ENCODE measurements at places on chromosomes 1 and 21.

GRCh38 chr21:35266546-35266945 lies 217.4 kb upstream of the RUNX1 start:
- no peak for DNase-seq

DNA sequence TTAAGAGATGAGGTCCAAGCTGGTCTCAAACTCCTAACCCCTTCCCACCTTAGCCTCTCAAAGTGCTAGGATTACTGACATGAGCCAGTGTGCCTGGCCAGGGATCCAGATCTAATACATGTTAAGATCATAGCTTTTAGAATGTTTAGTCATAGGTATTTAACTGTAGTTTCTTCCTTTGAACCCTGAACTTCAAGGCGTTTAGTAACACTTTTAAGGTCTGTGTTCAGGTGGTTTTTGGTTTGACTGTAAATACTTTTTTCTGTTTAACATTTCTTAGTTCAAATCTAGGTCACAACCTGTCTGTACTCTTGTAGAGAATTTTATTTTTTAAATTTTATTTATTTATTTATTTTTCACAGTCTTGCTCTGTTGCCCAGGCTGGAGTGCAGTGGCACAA lies 28.1 kb downstream of the RAP1A start:
- DNase-seq = no peak

DNA sequence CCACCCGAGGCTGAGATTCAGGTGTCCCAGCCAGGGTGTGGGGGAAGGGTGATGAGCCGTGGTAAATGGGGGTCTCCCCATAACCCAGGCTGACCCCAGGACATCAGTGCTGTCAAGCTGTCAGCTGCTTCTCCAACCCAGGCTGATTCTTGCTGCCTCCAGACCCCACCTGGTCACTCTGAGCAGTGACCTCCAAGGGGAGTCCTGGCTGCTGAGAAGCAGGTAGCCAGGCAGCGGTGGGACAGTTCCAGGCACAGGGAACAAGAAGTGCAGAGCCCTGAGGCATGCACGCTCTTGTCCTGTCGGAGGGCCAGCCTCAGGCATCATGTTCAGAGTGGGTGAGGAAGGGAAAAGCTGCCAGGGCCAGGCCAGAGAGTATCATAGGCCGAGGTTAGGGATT lies 1.1 kb downstream of the ESPN start:
- no peak for DNase-seq

DNA sequence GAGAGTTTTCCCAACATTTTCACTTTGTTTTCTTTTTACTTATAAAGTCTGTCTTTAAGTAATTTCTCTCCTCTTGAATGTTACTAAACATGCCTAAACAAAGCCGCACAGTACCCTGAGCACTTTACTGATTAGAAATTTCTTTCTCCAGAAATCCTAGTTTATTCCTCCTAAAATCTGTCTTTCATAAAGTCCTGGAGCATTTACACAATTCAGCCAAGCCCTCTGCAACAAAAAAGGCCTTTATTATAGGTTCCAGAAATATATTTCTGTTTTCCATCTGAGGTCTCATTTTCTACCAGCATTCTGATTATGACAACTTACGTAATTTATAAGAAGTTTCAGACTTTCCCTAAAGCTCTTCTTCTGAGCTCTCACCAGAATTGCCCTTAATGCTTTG lies 549.5 kb upstream of the OLFM3 start:
- DNase-seq = no peak

GRCh38 chr1:2611031-2611501 lies 21.8 kb downstream of the MMEL1 start:
- DNase-seq = no peak

- no peak for DNase-seq
These were observed 44.5 kb upstream of the HMGB4 start for GRCh38 chr1:33819290-33819912.

- DNase-seq = no peak
These were observed 40.0 kb upstream of the PWP2 start for GRCh38 chr21:44067011-44067839.

Measured in NCI-H1694 (cell line).